Activated CD8-positive, alpha-beta T cell treated with anti-CD3 and anti-CD28 coated beads, Interleukin-2, amount 10 ng/mL, durations not matched to agents 7 days and 5 days (primary cell): ENCODE measurements at places on chromosomes 3 and 15. TPM values are rescaled to one million over a fixed set of nuclear protein-coding genes. Genes with fewer than 3 reads are reported as not detected.

DNA sequence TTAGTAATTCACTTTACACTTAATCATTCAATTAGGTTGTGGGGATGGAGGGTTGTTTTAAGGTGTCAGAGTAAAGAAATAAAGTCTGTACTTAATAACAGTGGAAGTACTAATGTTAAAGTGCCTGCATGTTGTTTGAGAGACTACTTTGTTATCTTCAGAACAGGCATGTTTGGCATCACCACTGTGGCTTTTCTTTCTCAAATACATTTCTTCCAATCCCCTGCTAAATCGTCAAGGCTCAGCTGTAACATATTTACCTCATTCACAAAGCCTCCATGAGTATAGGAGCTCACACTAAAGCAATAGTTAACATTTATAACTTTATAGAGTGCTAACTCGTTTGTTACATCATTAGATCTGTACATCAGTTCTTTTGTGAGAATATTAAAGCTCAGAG is 2.6 kb downstream of the TIMMDC1 start:
- DNase-seq: no peak

DNA sequence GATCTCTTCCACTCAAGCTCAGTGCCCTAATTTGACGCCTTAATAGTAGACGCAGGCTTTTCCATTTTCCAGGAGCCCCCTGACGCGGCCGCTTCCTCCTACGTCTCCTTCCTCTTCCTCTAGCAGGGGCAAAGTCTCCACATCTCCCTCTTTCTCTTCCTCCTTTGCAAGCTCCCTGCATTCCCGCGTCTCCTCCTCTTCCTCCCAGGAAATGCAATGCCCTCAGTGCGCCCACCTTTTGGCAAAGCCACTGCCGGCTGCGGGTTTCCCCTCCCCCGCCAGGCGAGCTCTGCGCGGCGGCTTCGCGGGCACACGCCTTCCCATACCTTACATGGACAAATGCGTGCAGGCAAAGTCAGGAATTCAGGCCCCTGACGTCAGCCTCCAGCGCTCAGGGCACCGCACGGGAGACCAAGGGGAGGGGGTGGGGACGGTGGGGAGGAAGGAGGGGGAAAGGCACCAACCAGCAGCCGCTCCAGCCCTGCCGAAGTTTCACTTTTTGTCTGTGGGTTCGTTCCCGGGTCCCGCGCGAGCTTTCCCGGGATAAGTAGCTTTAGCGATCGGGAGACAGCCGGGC is 432 bp upstream of the LPP start:
- DNase-seq: peak; percentile 63

DNA sequence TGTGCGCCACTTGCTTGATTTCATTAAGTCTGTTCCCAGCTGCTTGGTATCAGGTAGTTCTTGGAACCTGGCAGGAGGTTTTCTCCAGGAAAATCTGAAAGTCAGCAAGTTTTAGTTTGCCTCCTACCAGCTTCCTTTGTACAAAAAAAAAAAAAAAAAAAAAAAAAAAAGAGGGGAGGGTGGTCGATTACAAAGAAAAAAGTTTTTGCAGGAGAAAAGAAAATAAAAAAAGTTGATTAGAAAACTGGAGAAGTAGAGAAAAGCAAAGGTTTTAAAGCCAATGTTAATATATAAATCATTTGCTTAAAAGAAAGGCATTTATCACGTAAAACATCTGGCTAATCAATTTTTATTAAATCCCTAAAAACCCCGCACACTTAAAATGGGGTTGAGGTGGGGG is 5.9 kb downstream of the EPHA3 start:
- DNase-seq: no peak

DNA sequence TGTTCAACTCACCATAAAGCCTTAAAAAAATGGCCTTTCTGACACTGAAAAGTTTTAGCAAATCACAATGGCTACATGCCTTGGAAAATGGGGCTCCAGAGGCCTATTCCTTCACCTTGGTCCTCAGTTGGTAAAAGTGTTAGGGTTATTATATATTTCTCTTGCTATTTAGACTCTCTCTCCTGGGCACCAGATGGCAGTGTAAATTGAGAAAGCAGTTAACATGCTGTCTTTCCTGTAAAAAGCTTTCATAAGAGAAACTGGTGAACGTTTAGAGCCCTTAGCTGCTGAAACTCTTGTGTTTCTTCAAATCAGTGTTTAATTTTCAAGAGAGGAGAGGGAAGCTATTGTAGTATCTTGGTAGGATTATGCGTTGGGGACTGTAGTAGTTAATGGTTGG is 89.9 kb downstream of the LRTM1 start:
- DNase-seq: no peak

DNA sequence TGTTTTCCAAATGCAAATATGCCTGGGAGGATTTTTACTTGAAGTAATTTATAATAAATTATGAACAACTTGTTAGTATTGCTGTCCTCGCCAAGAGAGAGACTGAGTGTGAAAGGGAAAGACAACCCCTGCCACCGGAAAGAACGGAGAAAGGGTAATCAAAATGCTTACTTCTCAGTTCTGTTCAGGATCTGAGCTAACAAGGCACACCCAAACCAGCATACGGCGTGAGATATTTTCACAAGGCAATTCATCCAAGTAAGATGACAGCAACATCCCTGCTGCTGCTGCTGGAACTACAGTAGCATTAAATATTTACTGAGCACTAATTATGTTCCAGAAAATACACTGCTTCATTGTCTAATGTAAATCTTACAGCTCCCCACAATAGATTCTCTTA is 96.1 kb downstream of the KBTBD8 start:
- no peak for DNase-seq

GRCh38 chr15:76576523-76577279 is 240.1 kb downstream of the ISL2 start:
- DNase-seq: no peak

DNA sequence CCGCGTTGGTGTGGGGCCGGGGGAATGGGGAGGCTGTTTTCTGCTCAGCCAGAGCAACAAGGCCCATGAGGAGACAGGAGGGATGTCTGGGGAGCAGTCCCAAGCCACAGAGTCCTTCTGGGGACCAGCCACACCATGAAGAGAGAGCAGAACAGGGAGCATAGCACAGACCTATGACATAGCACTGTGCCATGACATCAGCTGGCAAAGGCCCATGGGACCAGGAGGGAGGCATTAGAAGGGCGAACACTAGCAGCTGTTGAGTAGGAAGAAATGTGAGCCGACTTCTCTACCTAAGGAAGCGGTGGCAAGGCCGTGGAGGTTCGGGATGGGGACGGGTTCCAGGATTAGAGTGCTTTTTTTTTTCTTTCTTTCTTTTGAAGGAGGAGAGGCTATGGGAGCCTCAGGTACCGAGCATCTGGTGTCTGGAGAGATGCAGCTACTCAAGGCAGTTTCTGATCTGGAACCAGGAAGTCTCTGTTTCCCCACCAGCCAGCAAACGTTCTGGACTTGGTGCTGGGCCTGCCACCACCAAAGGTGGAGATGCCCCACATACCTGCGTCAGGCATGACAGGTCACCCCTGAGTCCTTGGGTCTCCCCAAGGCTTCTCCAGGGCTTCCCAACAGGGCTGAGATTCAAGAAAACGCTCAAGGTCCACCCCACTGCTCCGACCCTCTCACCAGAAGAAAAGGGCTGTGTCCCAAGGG is 77.3 kb upstream of the CGNL1 start:
- no peak for DNase-seq

- DNase-seq: no peak
Observed at GRCh38 chr3:44451441-44451840, 26.0 kb downstream of the ZNF445 start.

- DNase-seq: no peak
Observed at GRCh38 chr3:111315930-111316587, 225.9 kb upstream of the CD96 start.

DNA sequence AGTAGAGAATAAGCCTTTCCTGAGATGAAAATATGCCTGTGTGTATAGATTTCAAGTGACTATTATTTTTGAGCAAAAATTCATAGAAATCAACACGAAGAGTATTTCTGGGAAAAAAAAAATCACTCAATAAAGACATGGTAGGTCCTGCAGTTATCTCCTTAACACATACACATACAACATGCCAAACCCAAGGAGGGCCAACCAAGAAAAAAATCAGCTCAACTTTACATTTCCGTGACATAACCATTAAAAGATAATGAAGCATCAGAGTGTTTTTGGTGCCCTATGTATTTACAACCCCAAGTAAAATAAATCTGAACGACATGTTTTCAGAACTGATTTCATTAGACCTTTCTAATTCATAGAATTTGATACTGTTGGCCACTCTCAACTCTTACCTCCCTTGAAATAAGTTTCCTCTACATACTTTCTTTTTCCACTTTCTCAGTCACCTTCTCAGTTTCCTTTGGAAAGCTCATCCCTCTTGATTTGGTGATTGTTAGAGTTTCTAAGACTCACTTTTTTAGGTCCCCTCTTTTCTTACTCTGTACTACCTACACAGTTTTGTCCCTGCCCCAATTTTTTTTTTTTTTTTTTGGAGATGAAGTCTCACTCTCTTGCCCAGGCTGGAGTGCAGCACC is 162.3 kb downstream of the TBL1XR1 start:
- no peak for DNase-seq

GRCh38 chr3:126197343-126197742 is 17.0 kb upstream of the ALDH1L1 start:
- no peak for DNase-seq

GRCh38 chr15:73747847-73748590 is 5.1 kb downstream of the INSYN1 start:
- no peak for DNase-seq

EPHB1 gene
- 1.1 TPM for total RNA-seq

GFM1 gene
- total RNA-seq: 40.4 TPM

INKA1 gene
- total RNA-seq: 2.2 TPM

ADAMTS17 gene
- total RNA-seq: 6.0 TPM

FOXB1 gene
- 0.52 TPM for total RNA-seq

CACNA2D2 gene
- total RNA-seq: 0.95 TPM
